HAP-1 (cell line): ENCODE measurements at places on chromosomes 1 and 21.

DNA sequence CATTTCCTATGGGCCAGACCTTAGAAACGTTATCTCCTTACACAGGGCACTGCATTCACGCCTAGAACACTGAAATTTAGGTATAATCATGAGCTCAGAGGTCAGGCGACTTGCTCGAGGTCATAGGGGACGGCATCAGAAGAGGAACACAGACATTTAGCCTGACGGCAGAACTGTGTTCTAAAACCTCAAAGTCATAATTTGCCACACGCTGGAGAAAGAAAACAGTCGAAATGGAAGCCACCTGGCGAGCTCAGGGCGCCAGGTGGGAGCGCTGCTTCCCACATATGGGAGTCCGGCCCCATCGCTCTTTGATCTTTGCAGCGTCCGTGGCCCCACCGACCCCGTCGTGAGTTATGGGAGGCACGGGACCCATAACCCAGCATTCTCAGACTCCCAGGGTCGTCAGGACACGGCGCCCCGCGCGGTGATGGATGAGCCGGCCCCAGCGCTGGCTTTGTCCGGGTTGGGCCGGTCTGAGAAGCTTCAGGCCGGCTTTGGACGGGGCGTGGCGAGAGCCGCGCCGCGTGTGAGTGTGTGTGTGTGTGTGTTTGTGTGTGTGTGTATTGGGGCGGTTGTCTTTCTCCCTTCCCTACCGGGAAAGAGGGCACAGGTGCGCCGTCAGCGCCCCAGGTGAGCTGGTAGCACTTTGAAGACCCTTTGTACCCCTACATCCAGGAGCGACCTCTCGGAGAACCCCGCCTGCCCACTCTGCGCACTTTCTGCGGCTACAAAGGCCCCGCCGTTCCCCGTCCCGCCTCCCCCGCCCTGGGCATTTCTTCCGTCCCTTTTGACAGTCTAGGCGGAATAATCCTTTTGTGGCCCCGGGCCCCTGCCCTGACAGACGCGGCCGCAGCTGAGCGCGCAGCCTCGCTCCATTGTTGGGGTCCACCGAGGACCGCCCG, 861 bp upstream of the DRAXIN start:
- DNase-seq: peak; percentile 70

DNA sequence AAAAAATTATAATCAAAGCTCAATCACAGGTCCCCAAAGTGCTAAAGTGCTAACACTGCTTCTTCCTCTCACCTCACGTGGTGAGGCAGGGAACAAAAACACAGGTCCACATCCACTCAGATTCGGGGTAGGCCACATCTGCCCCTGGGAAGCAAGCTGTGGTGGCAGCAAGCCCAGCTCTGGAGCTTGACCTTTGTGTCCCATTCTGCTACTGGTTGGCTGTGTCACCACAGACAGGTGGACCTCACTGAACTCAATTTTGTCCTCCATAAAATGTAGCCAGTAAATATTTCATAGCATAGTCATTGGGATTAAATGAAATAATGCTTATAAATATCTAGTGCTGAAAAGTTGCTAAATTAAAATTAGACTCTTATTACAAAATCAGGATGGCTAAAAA, 8.5 kb downstream of the AZIN2 start:
- DNase-seq: no peak

GRCh38 chr1:64917907-64918306, 48.4 kb downstream of the JAK1 start:
- DNase-seq: no peak

GRCh38 chr1:61079898-61080336, 2.4 kb upstream of the NFIA start:
- DNase-seq: peak; percentile 88

- no peak for DNase-seq
Observed at GRCh38 chr1:162740755-162741154, 49.7 kb upstream of the HSD17B7 start.

DNA sequence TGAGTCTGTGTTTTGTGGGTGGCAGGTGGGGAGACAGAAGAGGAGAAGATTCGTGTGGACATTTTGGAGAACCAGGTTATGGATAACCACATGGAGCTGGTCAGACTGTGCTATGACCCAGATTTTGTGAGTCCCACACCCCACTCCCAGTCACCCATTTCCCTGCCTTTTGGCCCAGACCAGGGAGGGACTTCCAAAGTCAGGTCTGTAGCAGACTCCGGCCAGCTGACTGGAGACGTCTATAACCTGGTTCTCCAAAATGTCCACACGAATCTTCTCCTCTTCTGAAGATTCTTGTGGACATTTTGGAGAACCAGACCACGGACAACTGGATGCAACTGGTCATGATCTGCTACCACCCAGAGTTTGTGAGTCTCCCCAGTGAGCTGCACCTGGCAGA, 1.6 kb downstream of the GSTM5 start:
- DNase-seq: no peak

DNA sequence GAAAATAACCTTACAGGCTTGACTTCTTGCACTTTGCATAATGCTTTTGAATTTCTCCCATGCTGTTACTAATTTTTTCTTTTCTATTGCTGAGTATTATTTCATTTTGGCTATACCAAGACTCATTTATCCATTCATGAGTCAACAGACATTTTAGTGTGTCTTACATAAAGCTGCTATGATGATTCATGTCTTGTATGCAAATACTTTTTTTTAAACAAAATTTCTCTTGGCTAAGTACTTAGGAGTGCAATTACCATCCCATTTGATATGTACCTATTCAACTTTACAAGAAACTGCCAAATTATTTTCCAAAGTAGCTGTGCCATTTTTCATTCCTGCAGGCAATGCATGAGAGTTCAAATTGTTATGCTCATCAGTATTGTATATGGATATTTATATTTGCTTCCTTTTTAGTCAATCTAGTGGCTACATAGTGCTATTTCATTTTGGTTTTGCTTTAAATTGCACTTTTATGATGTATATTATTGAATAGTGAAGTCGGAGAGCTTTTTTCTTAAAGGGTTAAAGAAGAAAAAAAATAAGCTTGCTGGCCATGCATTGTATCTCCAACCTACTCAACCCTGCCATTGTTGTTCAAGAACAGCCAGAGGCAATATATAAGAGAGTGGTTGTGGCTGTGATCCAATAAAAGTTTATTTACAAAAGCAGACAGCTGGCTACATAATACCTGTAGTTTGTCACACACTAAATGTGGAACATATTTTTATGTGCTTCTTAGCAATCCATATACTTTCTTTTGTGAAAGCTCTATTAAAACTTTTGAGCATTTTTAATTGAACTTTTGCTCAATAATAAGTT, 862.8 kb downstream of the KCNT2 start:
- peak; percentile 51 for DNase-seq

GRCh38 chr1:24390924-24391782, 22.4 kb downstream of the STPG1 start:
- peak; percentile 66 for DNase-seq

DNA sequence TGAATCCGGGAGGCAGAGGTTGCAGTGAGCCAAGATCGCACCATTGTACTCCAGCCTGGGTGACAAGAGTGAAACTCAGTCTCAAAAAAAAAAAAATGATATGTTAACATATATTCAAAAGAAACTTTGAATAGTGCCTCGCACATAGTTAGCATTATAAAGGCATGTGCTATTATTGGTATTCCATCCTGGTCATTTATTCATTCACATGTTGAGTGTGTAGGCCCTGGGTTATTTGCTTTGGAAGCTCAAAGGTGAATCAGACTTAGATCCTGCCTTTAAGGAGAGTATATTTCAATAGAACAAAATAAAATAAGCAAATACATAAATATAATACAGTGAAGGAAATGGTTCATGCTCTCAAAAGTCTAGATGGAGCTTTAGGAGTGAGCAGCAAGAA, 13.4 kb downstream of the SLC22A15 start:
- DNase-seq: peak; percentile 69

- DNase-seq: no peak
Observed at GRCh38 chr1:246591504-246591903, 25.2 kb downstream of the CNST start.

DNA sequence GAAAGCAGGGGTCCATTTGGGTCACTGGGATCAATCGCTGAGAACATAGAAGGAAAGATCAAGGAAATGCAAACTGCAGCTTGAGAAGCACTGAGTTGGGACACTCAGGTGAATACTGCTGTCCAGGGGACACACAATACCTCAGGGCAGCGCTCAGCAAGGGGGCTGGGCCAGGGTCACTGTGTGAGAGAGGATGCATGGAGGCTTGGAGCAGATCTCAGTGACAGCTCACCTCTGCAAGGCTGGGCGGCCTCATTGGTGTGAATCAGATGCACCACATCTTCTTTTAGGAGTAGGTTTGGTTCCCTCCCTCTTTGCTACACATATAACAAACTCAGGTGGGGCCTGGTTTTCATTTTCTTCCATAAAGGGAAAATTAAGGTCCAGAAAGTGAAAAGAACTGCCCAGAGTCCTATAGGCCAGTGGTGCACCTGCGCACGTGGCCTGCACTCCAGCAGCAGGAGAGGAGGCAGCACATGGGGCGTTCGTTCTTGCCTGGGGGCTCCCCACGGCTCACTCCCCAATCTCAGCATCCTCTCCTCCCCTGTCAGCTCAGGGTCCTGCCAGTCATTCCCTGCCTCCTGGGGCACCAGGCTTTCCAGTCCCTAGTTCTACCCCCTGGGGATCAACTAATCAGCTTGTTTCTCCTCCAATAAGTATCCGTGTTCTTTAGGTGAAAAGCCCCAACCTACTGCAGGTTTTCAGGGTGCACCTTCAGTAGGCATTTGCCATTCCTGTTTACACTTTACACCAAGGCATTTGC, 1.5 kb downstream of the A3GALT2 start:
- DNase-seq: no peak

- peak; percentile 82 for DNase-seq
Observed at GRCh38 chr1:31617916-31618746, 642 bp downstream of the HCRTR1 start.

DNA sequence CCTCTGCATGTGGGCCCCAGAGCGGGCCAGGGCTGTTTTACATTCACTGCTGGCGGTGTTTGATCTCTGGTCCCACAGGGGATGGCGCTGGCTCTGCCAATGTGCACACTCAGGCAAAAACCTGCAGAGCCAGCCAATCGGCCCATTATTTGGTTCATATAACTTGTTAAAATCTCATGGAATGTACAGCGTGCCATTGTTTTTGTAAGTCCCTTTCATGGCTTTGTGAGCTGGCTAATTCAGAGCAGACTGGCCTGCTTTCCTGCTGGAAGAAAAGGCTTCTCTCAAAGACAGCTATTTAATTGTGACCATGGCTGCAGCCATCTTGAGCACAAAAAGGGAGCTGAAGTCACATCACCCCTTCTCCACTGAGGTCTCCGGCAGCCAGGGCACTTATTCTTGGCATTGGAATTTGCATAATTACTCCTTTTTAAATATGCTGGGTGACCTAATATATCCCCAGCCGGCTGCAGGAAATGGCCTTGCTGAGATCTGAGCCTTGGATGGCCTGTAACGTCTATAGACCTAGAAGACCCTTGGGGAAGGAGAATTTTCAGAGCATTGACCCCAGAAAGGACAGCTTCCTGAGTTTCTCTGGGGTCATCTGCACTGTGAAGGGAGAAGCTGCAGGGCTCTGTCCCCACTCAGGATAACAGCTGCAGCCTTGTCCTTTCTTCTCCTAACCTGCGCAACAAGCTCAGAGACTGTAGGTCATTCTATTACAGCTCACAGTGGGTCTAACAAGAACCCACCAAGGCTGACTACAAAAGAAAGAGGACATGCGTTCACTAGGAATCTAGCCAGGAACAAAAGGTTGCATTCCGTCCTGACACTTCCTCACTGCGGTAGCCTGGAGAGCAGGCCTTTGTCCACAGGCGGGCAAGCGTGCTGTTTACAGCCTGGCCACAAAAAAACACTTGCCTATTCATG, 45.8 kb downstream of the BCAR3 start:
- peak; percentile 39 for DNase-seq

- no peak for DNase-seq
Observed at GRCh38 chr21:37118187-37118826, 45.3 kb downstream of the TTC3 start.

DNA sequence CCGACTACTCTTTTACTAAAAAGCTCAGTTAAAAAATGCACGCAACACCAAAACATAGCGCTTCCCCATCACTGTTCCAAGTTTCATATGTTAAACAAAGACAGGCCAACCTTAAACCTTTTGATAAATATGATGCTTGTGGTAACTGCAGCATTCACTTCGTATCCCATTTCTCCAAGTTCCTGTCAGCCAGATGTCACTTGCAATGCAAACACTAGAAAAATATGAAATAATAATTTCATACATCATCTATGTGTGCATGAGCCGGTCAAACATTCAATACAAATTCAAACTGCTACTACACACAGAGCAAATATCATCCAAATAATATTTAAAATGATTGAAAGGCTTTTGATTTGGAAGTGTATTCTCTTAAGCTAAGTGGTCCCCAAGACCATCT, 636.5 kb downstream of the LMO4 start:
- DNase-seq: no peak

GRCh38 chr1:229136822-229137221, 134.1 kb upstream of the RAB4A start:
- no peak for DNase-seq

DNA sequence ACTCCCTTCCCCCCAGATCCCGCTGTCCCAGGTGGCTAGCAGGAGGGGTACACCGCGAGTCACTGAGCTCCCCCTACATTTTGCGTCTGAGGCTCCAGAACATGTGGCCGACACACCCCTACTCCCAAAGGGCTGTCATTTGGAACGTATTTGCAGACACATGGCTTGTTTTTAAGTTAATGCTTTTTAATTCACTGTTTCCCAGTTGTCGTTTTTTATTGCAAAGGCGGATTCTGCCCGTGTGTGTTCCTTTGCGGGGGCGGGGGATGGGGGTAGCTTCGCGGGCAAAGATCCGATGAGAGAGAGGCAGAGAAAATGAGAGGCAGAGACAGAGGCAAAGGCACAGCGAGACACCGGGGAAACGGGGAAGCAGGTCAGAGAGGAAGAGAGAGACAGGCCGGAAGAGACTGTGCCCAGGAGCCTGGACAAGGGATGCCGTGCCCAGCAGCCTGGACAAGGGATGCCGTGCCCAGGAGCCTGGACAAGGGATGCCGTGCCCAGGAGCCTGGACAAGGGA, 270.2 kb downstream of the FOXD2 start:
- DNase-seq: no peak

DNA sequence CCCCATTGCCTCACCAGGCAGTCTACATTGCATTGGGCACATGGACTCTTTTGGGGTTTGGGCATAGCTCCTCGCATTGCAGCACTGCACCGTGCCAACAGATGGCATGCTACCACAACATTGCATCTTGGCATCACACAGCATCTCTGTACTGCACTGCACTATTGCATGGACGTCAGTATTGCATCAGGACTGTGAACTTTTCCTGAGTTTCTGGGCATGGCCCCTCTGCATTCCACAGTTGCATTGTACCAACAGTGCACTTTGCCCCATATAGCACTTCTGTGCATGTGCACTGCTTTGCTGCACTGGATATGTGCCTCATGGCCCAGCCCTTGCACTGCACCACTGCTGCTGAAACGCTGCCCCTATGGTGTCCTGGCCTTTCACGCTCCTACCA, 9.6 kb downstream of the PTPRU start:
- DNase-seq: no peak

GRCh38 chr1:45493116-45493697, 2.2 kb upstream of the TESK2 start:
- DNase-seq: peak; percentile 66

GRCh38 chr1:211935448-211935970, 99.8 kb downstream of the INTS7 start:
- DNase-seq: no peak

GRCh38 chr21:14900611-14901010, 164.2 kb downstream of the NRIP1 start:
- no peak for DNase-seq

- no peak for DNase-seq
Observed at GRCh38 chr1:203934027-203934426, 72.6 kb downstream of the SNRPE start.

GRCh38 chr1:201156819-201157218, 2.5 kb upstream of the TMEM9 start:
- no peak for DNase-seq

GRCh38 chr1:10106756-10107475, 74.2 kb downstream of the UBE4B start:
- no peak for DNase-seq
